ENCODE measurements at places on chromosomes 5 and 9. TPM values are rescaled to one million over a fixed set of nuclear protein-coding genes. Genes with fewer than 3 reads are reported as not detected.

The SIMC1 gene
- total RNA-seq = 10.9 TPM

The PLAC8L1 gene
- total RNA-seq = 0.43 TPM

GRCh38 chr9:5452286-5452609, 1.9 kb downstream of the CD274 start:
- DNase-seq = no peak

DNA sequence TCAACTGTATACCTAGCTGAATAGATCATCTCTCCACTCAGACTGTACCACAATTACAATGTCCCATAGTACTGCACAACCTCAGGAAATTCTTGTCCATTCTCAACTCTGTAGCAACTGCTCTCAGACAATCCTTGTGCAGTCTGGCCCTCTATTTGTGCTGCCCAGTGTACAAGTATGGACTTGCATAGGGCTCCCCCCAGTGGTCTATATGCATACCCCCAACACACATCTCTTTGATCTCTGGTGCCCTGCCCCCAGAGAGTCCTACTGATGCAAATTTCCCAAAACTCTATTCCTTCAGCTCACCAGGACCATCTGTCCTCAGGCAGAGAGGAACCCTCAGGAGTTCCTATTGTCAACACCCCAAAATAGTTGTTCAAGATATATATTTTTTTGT, 205.3 kb downstream of the SLCO4C1 start:
- no peak for DNase-seq

- no peak for DNase-seq
These were observed 836.6 kb upstream of the C9orf72 start for GRCh38 chr9:28409919-28410318.

GRCh38 chr9:91562416-91562815, 138.8 kb upstream of the NFIL3 start:
- no peak for DNase-seq

GRCh38 chr5:68392617-68393016, 177.1 kb downstream of the PIK3R1 start:
- no peak for DNase-seq

The ZNF462 gene
- total RNA-seq = 20.0 TPM

DNA sequence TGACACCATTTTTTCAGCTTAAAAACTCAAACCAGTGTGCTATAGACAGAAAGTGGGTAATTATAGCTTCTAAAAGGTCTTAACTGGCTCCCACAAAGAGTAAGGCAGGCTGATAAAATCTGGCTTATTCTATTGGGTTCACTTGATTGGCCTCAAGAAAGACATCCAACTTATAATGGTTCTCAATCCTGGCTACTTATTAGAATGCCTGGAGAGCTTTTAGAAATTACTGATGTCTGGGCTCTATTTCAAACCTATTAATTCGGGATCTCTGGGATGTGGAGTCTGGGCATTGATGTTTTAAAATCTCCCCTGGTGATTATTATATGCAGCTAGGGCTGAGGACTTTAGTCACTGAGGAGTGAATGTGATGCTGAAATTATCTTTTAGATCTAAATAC, 188.0 kb downstream of the TARS1 start:
- DNase-seq = no peak

- DNase-seq = no peak
These were observed 22.2 kb upstream of the CTSL start for GRCh38 chr9:87703636-87704276.

- DNase-seq = no peak
These were observed 39.4 kb downstream of the ZSWIM6 start for GRCh38 chr5:61371474-61371873.

DNA sequence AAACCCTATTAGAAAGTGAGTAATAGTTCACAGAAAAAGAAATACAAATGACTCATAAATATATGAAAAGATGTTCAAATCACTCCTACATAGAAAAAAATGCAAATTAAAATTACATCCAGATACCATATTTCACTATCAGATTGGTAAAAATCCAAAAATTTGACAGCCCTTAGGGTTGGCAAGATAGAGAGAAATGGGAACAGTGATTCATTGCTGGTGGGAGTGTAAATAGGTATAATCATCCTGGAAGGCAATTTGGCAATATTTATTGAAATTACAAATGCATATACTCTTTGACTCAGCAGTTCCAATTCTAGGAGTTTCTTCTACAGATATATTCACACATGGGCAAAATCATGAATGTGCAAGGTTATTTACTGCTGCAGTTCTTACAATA, 273.5 kb downstream of the NR2F1-AS1 start:
- no peak for DNase-seq

Data from posterior vena cava (tissue), 2 donors.